Hepatocyte (in vitro differentiated cells): ENCODE measurements at places on chromosomes 16 and 17.

DNA sequence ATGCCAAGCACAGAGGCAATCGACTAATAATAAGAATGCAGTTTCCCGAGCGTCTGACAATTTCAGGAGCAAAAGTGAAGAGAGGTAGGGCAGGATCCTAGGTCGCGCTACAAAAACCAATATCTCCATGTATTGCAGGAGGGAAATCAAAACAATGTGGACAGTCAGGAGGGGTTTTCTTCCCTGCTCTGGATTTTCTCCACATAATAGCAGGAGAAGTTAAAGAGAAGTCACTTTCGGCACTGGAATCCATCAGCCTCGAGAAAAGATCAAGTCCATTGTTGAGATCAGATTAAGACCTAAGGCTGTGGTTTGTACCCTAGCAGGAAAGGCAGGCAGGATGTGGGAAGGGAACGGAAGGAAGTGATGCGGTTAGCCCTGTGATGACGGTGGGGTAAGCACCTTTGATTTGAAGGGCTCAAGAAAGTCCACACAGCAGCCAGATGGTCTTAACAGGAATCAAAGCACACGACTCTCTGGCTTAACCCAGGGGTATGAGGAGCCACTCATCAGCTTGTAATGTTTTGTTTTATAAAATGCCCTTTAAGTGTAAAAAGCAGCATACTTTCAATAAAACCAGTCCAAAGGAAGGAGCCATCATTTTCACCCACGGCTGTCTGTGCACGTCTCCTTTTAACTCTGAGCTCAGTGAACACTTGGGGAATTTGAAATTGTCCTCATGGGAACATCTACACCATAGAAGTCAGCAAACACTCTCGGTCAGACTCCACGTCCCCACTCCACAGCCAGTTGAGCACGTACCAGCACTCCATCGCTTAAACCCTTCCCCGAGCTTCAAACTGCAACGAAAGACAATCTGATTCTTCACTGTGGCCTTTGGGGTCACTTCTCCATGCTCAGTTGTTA lies 15.8 kb upstream of the AKTIP start:
- no peak for DNase-seq

DNA sequence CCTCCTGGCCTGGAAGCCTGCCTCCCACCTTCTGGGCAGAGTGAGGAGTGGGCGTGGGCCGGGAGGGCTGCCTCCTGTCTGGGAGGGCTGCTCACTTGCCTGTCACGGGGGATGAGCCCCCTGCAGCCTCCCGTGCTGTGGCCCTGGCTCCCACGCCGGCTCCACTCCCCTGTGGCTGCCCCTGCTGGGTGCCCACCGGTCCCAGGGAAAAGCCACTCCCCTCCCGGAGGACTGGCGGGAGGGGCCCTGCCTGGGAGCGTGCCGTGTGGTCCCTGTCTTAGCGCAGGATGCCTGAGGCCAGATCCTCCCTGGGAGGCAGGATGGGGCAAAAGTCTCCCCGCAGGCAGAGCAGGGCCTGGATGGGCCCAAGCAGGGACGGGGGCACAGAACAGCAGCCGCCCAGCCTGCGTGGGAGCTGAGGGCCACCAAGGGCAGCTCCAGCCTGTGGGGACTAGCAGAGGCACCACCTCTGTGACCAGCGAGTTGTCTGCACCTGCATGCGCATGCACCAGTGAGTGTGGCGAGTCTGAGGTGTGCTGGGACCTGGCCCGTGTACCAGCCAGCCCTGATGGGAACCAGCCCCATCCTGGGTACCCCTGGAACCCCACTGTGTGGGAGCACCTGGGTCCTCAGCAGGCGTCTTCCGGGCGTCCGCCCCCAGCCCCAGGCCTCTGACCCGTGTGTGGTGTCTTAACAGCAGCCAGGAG lies 339.9 kb downstream of the SEC14L1 start:
- DNase-seq, result no peak

GRCh38 chr16:73396556-73396955 lies 348.6 kb upstream of the ZFHX3 start:
- no peak for DNase-seq

DNA sequence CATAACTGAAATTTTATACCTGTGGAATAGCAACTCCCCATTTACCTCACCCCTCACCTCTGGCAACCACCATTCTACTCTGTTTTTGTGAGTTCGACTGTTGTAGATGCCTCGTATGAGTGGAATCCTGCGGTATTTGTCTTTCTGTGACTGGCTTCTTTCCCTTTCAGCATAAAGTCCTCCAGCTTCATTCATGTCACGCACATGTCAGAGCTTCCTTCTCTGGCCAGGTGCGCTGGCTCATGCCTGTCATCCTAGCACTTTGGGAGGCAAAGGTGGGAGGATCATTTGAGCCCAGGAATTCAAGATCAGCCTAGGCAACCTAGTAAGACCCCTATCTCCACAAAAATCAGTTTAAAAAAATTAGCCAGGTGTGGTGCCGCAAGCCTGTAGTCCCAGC lies 278.4 kb downstream of the PARN start:
- DNase-seq, result no peak

- no peak for DNase-seq
These were observed 34.8 kb upstream of the MTSS2 start for GRCh38 chr16:70720425-70721201.

DNA sequence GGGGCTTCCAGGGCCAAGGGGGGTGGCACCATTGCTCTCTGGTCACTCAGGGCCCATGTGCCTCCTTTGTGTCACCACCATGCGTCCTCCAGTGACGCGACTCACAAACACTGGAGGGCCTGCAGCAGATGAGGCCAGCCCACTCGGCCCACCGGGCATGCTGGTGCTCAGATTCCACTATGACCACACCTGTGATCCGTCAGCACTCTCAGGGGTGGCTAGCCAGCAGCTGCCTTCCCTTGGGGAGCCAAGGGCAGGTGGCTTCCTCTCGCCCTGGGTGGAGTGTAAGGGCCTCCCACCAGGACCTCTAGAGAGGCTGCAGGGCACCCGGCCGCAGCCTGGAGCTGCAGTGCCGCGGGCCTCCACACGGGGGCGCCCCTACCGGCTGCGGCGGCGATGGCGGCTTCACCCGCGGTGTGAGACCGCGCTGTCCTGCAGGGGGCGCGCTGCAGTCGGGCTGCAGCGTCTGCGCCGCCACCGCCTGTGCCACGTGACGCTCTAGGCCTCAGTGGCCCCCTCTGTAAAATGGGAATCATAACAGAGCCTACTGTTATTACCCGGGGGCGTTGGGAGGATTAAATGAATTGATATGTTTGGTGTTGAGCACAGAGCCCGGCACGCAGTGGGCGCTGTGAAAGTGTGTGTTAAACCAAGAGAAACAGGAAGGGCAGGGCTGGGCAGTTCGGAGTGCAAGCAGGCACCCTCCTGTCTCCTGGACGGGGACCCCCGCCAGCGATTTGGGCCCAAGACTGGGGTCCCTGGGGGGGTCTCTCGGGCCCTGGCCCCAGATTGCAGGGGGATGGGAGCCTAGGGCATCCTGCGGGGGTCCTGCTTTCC lies 192.4 kb upstream of the GSE1 start:
- peak; percentile 71 for DNase-seq

GRCh38 chr16:22692034-22692433 lies 121.9 kb upstream of the HS3ST2 start:
- DNase-seq, result no peak

GRCh38 chr16:49526860-49527365 lies 153.3 kb downstream of the C16orf78 start:
- no peak for DNase-seq

DNA sequence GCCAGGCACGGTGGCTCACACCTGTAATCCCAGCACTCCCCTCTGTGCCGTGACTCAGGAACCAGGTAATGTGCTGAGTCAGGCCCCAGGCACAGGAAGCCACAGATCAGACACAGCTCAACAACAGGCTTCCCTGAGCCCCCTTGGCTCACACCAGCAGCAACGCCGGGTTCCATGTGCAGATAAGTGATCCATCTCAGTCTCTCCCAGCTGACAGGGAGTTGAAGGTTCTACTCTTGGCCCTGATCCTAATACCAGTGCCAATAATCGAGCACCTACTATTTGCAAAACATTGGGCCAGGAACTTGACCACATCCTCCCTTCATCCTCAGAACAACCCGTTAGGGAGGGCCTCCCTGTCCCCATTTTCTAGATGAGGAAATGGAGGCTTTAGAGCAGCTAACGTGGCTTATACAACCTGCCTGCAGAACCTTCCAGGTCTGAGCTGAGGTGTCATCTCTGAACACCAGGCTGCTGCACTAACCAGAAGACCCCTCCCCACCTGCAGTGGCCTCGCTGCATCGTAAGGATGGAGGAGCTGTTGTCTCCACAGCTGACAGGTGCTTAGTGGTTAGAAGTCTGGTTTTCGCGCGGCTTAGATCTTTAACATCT lies 64.8 kb upstream of the AMZ2 start:
- DNase-seq, result no peak

GRCh38 chr16:89801800-89802199 lies 14.6 kb downstream of the FANCA start:
- DNase-seq, result no peak

DNA sequence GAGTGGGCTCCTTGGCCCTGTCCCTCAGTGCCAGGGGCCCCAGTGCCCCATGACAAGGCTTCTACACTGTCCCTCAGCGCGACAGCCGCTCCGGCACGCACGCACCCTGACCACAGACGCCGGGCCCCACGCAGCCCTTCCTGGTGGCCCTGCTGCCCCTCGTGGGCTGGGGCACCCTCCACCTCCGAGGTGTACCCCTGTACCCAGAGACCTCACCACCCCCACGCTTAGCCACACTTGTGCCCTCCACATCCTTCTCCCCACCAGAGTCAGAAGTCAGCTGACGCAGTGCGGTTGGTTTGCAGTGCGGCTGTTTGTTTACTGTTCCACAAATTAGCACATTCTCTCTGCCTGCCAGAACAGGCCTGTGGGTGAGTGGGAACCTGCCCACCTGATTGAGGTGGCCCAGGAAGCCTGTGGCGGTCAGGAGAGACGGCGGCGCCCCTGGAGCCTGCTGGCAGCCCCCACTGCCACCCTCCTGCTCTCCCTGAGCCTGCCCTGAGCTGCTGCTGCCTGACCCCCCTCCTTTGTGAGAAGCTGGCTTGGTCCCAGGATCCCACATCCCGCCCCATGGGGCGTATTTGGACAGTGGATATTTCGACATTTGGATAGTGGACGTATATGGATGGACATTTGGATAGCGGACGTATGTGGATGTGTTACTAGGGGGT lies 38.0 kb upstream of the CDH15 start:
- no peak for DNase-seq

- no peak for DNase-seq
These were observed 502.2 kb upstream of the ZFHX3 start for GRCh38 chr16:73549984-73550631.

GRCh38 chr16:29815032-29815721 lies 775 bp upstream of the PAGR1 start:
- DNase-seq, result peak; percentile 55

DNA sequence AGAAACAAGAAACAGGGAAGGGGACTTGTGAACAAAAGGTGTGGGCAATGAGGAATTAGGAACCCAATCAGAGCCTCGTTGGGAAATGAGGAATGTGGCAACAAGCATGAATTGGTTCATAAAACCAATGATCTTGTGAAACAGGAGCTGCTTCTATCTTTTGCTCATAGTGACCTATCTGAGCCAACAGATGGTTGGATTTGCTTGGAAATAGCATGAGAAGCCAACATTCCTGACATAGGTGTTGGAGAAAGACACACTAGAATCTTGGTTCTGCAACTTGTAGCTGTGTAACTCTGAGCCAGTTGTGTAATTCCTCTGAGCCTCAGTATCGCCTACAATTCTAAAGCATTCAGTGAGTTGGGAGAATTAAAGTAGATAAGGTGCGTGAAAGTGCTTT lies 251.9 kb upstream of the AXIN2 start:
- DNase-seq, result no peak

- peak; percentile 30 for DNase-seq
These were observed 121.9 kb upstream of the GSE1 start for GRCh38 chr16:85491058-85491771.

GRCh38 chr16:75701361-75701760 lies at the start of gene DUXB:
TSS of gene DUXB (minus strand) at chr16:75701461. CDS start at chr16:75701418, 43 bp downstream.
- DNase-seq, result no peak
